IMR-90 (cell line): ENCODE measurements at places on chromosomes 3 and 15.

GRCh38 chr3:171334465-171334811, 125.8 kb downstream of the TNIK start:
- peaks cover 2% of the 10 kb centered on the region; the same call in 1 of the 2 replicates for H3K27me3 ChIP-seq
- H3K4me3 ChIP-seq = no peak overlapping the region
- H3K27ac ChIP-seq = no peak overlapping the region
- no peaks in the 10 kb centered on the region for H3K4me1 ChIP-seq
- H3K36me3 ChIP-seq = no peaks in the 10 kb centered on the region

DNA sequence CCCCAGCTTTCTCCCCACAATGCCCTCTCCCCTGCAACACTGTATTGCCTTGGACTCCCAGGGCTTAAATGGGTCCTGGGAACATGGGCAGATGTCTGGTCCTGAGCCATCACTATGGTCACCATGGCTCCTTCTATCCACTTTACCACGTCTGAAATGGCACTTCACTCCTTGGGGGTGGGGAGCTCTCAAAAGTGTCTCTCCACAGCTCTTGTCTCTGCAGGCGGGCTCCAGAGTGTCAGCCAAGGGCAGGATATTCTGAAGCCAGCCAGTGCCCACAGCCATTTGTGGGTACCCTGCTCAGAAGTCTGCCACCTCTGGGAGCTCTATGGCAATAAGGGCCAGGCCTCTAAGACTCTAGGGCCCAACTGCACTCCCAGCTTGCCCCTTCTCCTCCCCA, 163.9 kb downstream of the PPM1L start:
- H3K27ac ChIP-seq = no peak overlapping the region
- DNase-seq = no peak
- H3K36me3 ChIP-seq = no peaks in the 10 kb centered on the region
- no peaks in the 10 kb centered on the region for H3K4me1 ChIP-seq
- H3K4me3 ChIP-seq = no peak overlapping the region

GRCh38 chr15:80732818-80733217, 37.7 kb downstream of the ABHD17C start:
- H3K27me3 ChIP-seq = no peaks in the 10 kb centered on the region
- DNase-seq = no peak

DNA sequence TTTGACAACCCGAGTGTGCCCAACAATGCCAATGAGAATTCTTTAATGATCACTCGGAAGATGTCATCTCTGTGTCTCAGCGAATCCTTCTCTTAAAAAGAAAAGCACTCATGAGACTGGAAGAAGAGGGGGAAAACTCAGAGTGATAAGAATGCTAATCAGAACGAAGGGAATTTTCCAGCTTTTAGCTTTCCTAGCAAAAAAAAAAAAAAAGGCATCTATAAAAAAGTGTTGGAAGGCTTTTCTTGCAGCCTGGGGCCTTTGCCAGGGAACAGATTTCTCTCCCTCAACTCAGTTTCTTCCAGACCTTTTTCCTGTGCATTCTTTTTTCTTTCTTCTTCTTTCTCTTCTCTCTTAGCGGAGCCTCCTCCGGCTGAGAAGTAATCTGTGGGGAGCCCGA, 80.5 kb upstream of the NEO1 start:
- H3K27me3 ChIP-seq = no peaks in the 10 kb centered on the region; the same call in 1 of the 2 replicates
- peak overlapping the region; percentile 26; the same call in 1 of the 2 replicates for H3K27ac ChIP-seq
- no peak for DNase-seq

- no peaks in the 10 kb centered on the region for H3K36me3 ChIP-seq
- no peak overlapping the region for H3K4me3 ChIP-seq
- DNase-seq = no peak
- H3K27ac ChIP-seq = no peak overlapping the region
- no peaks in the 10 kb centered on the region for H3K27me3 ChIP-seq
- no peaks in the 10 kb centered on the region for H3K4me1 ChIP-seq
These were observed 415.0 kb downstream of the PDCD6IP start for GRCh38 chr3:34213478-34213877.

GRCh38 chr15:67685008-67685599, 140.2 kb upstream of the SKOR1 start:
- no peaks in the 10 kb centered on the region for H3K27me3 ChIP-seq
- no peak overlapping the region for H3K27ac ChIP-seq
- H3K4me1 ChIP-seq = no peaks in the 10 kb centered on the region
- H3K4me3 ChIP-seq = no peak overlapping the region
- peak; percentile 58 for DNase-seq

- no peak overlapping the region for H3K27ac ChIP-seq
- H3K4me1 ChIP-seq = no peaks in the 10 kb centered on the region; the same call in 1 of the 2 replicates
- H3K36me3 ChIP-seq = no peaks in the 10 kb centered on the region
- H3K27me3 ChIP-seq = no peaks in the 10 kb centered on the region
These were observed 46.3 kb downstream of the ZBTB20 start for GRCh38 chr3:115100806-115101205.

DNA sequence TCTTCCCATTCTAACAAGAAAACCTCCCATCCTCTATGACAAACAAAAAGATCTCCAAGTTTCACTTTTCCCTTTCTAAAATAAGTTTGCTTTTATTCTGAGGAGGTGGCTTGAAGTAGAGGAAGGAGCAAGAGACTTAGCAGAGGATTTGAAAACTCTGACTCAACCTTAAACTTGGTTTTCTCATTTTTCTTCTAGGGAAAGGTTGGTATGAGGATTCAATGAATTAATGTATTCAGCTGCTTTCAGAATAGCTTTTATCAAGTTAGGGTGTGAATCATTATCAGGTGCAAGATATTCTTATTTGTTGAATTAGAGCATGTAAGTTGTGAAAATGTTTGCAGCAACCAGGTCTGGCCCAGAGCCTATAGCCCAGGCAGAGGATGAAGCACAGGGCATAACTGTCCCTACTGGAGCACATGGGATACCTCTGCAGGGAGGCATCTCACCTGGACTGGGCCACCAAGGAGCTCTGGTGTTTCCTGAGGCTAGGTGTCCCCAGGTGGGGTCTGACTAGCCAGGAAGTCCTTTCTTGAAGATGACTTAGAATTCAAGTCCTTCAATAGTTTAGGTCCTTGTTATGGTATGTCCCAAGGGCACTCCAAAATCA, 42.3 kb downstream of the SATB1 start:
- no peaks in the 10 kb centered on the region for H3K4me1 ChIP-seq
- no peak for DNase-seq
- H3K27me3 ChIP-seq = no peaks in the 10 kb centered on the region
- no peak overlapping the region for H3K27ac ChIP-seq
- no peaks in the 10 kb centered on the region for H3K36me3 ChIP-seq

GRCh38 chr3:173044998-173045397, 96.0 kb downstream of the SPATA16 start:
- H3K27me3 ChIP-seq = no peaks in the 10 kb centered on the region
- H3K4me1 ChIP-seq = no peaks in the 10 kb centered on the region
- no peak overlapping the region for H3K4me3 ChIP-seq
- no peak for DNase-seq
- H3K36me3 ChIP-seq = no peaks in the 10 kb centered on the region
